ENCODE measurements at places on chromosomes 2 and 18.

DNA sequence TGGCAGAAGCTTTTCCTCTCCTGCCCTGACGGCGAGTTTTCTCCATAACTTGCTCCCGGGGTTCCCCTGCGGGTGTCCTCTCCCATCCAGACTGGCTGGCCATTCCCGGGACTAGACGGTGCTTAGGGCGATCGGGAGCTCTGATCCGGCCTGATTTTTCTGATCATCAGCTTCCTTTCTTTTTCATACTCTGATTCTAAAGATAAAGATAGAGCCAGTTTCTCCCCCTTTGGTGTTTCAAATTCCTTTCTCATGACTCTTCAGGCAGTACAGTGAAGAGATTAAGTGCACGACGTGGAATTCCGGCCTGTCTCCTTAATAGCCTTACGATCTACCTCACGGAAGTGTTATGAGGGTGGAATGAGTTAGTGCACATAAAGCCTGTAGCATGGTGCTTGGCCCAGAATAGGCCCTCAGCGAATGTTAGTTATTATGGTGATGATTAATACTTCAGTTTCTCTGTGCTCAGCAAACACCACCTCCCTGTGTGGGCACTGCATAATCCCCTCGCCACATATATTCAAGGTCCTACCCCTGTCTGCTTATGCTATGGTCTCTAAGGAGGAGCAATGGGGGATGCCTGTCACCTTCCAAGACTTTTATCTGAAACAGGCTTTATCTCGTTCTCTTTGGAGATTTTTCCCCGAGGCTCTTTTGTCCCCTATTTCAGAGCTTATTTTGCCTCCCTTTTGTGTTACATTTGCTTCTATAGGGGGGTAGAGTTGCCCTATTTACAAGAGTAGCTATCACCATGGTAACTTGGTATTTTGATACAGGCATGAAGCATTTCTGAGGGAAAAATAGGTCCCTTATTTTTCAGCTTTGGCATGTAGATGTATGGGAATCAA, 254.8 kb downstream of the CDH2 start:
- peak; percentile 50 for DNase-seq

- DNase-seq, result peak; percentile 19
Measured at GRCh38 chr2:85160966-85161960, 28.1 kb downstream of the TCF7L1 start.

DNA sequence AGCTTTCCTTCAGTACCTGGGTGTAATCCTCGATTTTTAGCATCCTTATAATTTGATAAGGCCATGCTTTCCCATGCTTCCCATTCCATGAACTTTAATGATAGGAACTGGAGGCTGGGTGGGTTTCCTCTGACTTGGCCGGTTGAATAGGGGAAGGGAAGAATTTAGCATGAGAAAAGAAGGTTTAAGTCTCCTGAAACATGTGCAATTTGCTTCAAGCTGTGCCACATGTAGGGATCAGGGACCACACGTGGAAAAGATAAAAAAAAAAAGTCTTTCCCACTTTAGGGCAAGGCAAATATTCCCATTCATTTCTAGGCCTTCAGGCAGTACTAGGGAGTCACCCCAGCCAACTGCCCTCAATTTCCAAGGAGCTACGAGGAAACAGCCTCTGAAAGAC, 900.3 kb downstream of the DSC3 start:
- DNase-seq, result no peak

DNA sequence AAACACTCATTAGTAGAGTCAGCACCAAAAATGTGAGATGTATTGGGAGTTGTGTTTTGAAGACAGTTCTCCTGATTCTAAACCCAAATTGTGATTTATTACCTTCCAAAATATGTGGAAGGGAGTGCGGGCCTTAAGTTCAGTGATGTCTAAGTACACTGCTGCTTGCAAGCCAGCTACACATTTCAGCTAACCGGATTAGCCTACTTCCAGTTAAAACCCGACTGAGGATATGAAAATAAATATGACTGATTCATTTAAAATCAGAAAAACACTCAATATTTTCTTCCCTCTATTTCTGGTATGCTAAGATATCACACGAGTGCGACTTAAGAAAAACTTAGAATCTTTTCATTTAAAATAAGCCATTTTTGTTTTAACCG, 907 bp downstream of the FHL2 start:
- no peak for DNase-seq

GRCh38 chr2:8246137-8246536, 435.7 kb upstream of the ID2 start:
- DNase-seq, result no peak

- DNase-seq, result peak; percentile 66
Measured at GRCh38 chr2:157874997-157875640, 1.0 kb downstream of the ACVR1 start.

DNA sequence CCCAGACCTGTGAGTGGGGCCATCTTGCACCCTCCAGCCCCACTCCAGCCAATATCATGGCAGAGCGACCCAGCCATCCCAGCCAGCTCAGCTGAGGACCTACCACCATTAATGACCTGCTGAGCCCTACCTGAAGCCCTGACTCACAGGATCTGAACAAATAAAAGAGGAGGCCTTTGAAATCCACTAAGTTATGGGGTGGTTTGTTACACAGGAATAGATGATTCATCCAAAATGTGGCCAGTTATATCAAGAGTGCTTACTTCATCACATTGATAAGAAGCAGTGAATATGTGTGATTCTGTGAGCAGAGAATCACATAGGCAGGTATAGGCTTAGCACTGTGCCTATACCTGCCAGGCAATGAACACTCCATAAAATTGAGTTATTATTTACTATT, 34.7 kb upstream of the FAM124B start:
- no peak for DNase-seq

- no peak for DNase-seq
Measured at GRCh38 chr2:112023707-112024106, 31.4 kb upstream of the TMEM87B start.

DNA sequence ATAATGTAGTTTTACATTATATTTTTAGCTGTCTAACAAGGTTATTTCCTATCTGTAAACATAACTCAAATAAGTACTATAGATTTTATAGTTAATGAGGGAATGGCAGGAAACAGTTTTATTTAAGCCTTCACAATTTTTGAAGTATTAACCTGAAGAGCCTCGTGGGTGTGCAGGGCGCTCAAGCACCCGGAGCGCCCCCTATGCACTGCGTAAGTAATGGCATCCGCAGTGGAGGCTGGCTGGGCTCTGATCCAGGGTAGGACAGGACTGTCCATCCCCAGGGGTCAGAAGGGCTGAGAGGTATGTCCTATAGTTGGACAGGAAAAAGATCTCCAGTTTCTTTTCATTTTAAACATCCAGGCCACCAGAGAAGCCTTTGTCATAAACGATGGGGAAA, 8.2 kb upstream of the GBX2 start:
- DNase-seq, result no peak

- DNase-seq, result no peak
Measured at GRCh38 chr2:134683561-134684112, 35.2 kb downstream of the TMEM163 start.

- DNase-seq, result peak; percentile 93
Measured at GRCh38 chr2:231926180-231926741, at the start of gene NPPC. TSS of gene NPPC (minus strand) at chr2:231926396. CDS start at chr2:231926249, 147 bp downstream.

- DNase-seq, result no peak
Measured at GRCh38 chr2:145757503-145758246, 1237.8 kb upstream of the ZEB2 start.
